ENCODE measurements at places on chromosomes 3 and 15.

- DNase-seq = peak; percentile 62
Measured at GRCh38 chr3:48564022-48564421, 441 bp upstream of the UCN2 start.

DNA sequence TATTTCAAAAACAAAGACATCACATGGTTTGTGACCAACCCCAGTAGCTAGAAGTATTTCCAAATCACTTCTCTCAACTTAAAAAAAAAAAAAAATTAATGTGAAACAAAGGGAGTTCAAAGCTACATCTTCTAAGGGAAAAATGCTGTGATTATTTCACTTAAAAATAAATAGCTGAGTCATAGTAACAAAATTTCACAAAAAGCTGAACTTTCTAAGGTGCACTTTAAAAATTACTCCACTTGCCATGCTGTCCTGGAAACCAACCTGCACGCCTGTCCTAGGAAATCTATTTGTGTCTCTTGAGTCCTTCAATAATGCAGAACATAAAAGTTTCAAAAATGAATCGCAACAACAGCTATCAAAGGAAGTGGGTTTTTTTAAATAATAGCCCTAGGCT lies 1.8 kb downstream of the ACAP2 start:
- no peak for DNase-seq

DNA sequence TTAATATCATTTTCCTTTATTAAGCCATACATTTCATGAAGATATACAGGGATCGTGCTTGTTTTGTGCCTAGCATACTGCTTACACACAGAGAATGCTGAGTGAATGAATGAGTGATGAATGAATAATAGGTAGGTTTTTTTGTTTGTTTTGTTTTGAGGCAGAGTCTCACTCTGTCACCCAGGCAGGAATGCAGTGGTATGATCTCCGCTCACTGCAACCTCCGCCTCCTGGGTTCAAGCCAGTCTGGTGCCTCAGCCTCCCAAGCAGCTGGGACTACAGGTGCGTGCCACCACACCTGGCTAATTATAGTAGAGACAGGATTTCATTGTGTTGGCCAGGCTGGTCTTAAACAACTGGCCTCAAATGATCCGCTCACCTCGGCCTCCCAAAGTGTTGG lies 400.0 kb downstream of the ROBO1 start:
- DNase-seq = no peak

DNA sequence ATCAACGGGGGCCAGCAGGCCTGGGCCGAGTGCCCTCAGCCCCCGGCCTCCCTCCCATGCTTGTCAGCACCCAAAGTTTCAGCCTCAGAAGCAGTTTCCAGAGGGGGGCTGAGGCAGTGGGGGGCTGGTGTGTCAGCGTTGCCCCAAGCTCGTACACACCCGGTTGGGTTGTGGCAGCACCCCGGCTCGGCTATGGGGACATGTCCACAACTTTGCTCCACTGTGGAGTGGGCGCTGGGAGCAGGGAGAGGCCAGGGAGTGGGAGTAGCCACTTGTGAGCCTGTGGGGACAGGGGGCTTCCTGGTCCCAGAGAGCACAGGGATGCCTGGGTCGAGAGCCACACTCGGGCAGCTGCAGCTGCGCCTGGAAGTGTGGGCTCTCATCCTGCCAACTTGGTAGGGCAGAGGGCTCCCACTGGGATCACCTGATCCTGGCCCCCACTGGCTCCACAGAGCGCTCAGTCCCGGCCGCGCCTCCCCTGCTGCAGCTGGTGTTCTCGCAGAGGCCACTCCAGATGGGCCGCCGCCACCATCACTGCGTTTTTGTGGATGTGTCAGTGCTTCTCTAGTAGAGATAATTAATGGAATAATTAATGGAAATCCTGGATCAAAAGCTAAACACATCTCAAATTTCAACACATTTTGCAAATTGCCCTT lies 75.1 kb downstream of the NR1D2 start:
- DNase-seq = no peak

GRCh38 chr15:69757186-69757585 lies 304.6 kb downstream of the RPLP1 start:
- peak; percentile 22 for DNase-seq

DNA sequence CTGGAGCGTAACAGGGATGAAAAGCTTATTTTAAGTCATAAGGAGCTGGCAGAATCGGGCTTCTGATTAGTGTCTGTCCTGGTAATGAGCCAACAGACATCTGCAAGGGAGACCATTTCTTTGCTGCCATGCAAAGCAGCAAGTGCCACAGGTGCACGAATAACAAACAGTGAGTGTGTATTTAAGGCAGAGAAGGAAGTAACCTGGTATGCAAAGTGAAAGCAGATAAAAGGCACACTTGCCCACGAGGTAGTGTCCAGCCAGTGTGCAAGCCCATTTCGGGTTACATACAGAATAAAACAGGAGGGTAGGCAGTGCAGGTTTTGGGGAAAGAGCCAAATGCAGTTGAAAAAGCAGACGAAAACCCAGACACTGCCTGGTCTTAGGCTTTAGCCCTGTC lies 1153.7 kb downstream of the SI start:
- no peak for DNase-seq

DNA sequence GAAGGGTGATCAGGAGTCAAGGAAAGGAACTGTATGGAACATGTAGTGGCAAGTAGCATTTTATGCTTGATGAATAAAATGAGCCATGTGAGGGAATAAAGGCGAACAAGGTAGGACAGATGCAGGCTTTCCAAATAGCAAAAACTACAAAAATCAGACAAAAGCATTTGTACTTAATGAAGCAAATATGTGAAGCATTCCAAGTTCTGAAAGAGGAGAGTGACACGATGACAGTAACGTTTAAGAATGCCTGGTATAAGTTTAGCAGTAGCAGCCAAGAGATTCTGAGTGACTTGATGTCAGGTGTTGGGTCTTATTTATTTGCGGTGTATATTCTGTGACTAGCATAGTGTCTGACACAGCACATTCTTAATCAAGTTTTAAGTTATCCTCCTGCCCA lies 408.2 kb upstream of the RASGRP1 start:
- DNase-seq = peak; percentile 48

DNA sequence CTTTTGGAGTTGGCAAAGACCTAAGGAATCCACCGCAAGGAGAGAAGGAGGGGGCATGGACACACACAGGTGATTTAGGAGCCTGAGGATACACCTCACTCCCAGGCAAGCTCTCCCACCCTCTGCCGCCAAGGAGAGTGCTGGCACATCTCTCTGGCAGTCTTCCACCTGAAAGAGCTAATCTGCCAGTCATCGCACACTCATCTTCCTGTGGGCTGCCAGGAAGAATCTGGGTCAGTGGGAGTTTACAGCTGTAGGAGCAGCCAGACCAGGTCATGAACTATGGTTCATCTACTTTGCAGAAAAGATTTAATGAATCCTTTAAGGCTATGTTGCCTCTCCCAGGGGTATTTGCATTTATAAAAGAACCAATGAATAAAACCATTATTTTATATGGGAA lies 170.6 kb upstream of the TSC22D2 start:
- DNase-seq = peak; percentile 70

GRCh38 chr15:69412701-69413100 lies 1.4 kb upstream of the KIF23 start:
- DNase-seq = no peak

- DNase-seq = no peak
Measured at GRCh38 chr3:39104961-39105686, 2.3 kb downstream of the GORASP1 start.

- DNase-seq = no peak
Measured at GRCh38 chr3:82978368-82978767, 1216.9 kb upstream of the GBE1 start.

DNA sequence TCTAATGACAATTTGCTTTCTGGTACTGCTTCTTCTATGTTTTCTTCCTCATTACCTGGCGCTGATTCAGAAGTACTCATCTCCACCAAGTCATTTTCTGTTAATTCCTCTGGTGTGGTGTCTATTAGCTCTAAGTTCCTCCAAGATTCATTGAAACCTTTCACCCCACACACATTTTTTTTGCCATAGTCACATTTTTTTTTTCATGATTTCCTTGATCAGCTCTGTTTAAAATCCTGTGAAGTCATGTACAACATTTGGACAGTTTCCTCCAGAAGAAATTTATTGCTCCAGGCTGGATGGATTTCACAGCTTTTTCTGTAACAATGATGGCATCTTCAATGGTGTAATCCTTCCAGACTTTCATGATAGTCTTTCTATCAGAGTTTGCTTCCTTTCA lies 243.2 kb upstream of the VEPH1 start:
- DNase-seq = peak; percentile 69

GRCh38 chr3:2822611-2823010 lies 287.6 kb downstream of the IL5RA start:
- DNase-seq = no peak

DNA sequence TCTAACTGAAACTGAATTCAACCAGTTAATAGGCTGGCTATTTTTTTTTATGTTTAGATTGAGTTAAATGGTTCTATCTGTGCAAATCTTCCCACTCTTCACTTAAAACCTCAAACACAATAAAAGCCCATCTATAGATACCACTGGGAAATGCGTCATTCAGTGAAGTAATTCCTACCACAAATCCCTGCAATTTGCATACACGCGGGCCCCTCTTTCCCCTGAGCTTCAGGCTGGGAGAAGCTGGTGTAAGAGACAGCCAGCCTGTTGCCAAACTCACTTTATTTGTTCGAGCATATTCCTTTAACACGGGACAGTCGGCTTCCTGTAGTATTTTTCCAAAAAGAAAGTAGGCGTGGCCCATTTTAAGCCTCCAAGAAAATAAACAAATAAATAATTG lies 26.0 kb upstream of the MCTP2 start:
- DNase-seq = peak; percentile 88

GRCh38 chr3:40895109-40895508 lies 304.2 kb upstream of the CTNNB1 start:
- DNase-seq = no peak
